Mammary epithelial cell (primary cell): ENCODE measurements at places on chromosomes 5 and 9. TPM values are rescaled to one million over a fixed set of nuclear protein-coding genes. Genes with fewer than 3 reads are reported as not detected.

SAXO1 gene
- not detected for total RNA-seq

PTTG1 gene
- 52.1 and 106 TPM in 2 replicates for total RNA-seq

CFAP77 gene
- not detected for total RNA-seq

DMRTA1 gene
- 0.50 TPM for total RNA-seq

DNA sequence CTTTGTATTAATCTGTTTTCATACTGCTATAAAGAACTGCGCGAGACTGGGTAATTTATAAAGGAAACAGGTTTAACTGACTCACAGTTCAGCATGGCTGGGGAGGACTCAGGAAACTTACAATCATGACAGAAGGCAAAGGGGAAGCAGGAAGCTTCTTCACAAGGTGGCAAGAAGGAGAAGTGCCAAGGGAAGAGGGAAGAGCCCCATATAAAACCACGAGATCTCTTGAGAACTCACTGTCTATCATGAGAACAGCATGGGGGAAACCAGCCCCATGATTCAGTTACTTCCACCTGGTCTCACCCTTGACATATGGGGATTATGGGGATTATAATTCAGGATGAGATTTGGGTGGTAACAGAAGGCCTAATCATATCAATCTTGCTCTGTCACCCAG lies 60.9 kb upstream of the CHD1 start:
- DNase-seq, result no peak
